ENCODE measurements at places on chromosomes 6 and 20. TPM values are rescaled to one million over a fixed set of nuclear protein-coding genes. Genes with fewer than 3 reads are reported as not detected.

Gene SEC23B
- total RNA-seq: 57.2 TPM

GRCh38 chr20:50292591-50293283 is 102.1 kb downstream of the CEBPB start:
- no peak for DNase-seq

GRCh38 chr20:35108921-35109320 is 16.3 kb upstream of the TRPC4AP start:
- no peak for DNase-seq

DNA sequence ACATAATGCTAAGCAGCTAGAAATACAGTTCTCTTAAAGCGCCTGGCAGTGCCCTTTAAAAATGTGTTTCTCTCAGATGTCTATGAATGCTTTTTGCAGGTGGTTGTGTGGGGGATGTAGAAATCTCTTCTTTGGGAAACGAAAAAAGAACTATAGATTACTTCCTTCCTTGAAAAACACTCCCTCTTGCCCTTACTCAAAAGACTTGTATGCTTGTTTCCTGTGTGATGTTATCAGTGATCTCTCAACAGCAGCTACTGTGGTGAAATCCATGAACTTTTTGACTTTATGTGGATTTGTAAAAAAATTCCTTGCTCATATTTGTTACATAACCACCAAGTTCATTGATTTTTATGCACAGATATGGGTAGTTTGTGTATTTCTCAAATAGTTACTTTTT is 916.5 kb downstream of the QKI start:
- DNase-seq: no peak

GRCh38 chr20:37317316-37317715 is 27.9 kb downstream of the MANBAL start:
- no peak for DNase-seq

GRCh38 chr6:148674306-148674705 is 72.5 kb upstream of the UST start:
- DNase-seq: no peak

GRCh38 chr20:4179545-4179944 is 164.2 kb upstream of the RNF24 start:
- DNase-seq: no peak

DNA sequence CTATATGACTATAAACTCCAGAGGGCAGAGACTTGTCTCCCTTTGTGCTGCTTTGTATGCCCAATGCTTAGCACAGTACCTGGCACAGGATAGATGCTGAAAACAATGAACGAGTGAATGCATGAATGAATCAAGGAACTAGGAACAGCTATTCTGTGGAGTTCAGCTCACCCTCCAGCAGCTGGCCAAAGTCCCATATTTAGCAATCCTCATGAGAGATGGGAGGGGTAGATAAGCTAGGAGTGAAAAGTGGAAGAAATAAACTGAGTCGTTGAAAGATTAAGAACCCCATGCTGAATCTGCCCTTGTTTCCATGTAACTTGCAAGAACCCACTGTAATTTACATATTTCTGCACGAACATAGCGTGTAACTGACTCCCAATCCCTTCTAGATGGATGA is 106.5 kb downstream of the MAFB start:
- no peak for DNase-seq

DNA sequence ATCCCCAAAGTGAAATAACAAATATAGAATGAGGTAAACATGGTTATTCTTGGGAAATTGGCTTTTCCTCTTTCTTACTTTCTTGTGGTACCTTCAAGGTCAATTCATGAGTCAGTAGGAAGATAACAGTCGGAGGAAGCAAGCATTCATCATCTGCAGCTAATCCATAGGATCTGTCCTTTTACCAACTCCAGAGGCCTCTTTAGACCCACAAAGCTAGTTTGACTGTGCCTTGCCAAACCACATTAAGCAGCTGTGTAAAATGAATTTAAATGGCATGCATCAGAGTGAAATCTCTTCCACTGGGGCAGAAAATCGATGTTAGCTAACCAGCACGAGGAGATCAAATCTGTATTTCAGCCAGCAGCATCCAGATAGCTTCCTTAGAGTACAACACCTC is 171.3 kb downstream of the TMEM242 start:
- no peak for DNase-seq

Gene CLVS2
- total RNA-seq: 1.8 TPM

DNA sequence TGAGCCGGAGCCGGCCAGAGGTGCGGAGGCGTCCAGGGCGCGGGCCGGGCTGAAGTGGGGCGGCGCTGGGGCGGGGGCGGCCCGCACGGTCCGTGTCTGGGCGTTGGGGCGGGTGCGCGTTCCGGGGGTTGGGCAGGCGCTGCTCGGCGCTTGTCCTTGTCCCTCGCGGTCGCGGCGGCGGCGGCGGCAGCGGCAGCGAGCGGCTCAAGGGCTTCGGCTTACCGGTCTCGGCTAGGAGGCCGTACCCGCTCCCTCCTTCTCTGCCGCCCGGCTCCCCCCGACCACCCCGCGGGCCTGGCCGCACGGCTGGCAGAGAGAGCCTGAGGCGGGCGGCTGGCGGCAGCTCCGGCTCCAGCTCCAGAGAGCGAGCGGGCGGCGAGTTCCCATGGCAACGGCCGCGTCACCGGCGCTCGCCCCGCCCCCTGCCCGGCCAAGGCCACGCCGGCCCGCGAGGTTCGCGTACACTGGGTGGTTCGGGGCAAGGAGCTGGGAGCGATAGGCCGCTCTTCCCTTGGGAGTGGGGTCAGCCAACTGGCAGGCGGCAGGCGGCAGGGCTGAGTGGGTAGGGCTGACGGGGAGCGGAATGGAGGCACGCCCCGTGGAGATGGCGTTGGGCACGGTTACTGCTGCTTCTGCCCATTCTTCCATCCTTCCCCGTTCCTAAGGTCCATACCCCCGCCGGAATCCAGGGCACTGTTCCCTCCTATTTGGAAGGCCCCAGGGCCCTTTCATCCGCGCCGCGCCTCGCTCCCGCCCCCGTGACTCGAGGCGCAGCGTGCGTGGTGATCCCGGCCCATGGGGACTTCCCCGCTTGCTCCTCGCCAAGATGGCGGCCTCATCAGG is at the start of gene LRRC73:
TSS of gene LRRC73 (minus strand) at position 363 of the 843 bp plus-strand sequence. CDS start 561 bp downstream, outside the sequence.
- peak; percentile 94 for DNase-seq

GRCh38 chr6:7473805-7474719 is 67.4 kb upstream of the DSP start:
- DNase-seq: no peak

DNA sequence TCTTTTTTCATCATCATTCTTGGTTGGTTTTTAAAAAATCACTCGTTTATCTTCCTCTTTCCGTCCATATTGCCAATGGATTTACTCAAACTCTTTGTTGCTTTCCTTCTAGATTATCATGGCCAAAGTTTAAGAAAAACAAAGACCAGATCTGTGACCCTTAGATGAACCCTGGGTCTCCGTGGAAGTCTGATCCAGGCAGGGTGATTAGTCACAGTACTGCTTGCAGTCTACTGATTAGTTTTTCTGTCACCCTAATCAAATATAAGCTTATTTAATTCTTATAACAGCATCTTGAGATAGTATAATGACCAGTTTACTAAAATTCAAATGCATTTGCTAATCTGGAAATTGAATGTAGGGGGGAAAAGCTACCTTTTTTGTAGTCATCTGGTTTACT is 6.0 kb upstream of the SMIM28 start:
- no peak for DNase-seq

GRCh38 chr6:27562027-27562410 is 89.1 kb upstream of the ZNF184 start:
- DNase-seq: no peak

DNA sequence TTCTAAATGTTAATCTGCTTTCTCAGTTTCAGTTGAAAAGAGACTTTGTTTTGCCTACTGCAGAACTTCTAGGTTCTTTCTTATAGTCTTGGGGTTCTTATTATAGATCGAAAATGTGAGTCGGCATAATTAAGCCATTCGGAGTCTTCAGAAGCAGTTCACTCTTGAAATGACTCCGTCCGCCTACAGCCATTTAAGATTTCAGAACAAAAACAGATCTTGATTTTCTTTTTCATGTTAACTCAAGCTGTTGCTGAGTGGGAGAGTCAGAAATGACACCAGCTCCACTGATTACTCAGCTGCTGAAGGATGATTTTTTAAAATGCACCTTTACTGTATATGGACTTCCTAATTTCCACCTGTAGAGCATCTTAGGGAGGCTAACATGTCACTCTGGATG is 15.9 kb downstream of the PRDM1 start:
- no peak for DNase-seq

GRCh38 chr20:58231683-58232082 is 3.2 kb upstream of the ANKRD60 start:
- DNase-seq: peak; percentile 61

DNA sequence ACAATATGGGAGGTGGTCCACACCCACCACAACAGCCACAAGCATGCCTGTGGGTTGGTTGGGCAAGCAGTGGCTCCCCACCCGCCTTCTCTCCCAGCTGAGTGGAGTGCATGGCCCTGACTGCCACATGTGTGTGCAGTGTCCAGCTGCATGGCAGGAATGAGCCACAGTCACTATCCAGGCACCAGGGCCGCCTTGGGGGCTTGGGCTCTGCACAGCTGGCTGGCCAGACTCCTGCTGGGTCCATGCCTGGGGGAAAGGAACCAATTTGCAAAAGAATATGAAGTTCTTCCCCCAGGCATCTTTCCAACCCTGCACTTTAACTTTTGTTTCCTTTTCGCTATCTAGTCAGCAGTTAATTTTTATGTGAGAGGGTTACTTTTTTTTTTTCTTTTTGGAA is 11.6 kb upstream of the ASCC3 start:
- peak; percentile 5 for DNase-seq

Gene BCL2L1
- total RNA-seq: 60.0 TPM

- DNase-seq: no peak
Measured at GRCh38 chr20:41538810-41539596, 79.2 kb downstream of the CHD6 start.

Measured in neural progenitor cell (in vitro differentiated cells).